ENCODE measurements at places on chromosomes 3 and 15.

- DNase-seq = no peak
Measured at GRCh38 chr3:143830063-143830462, 18.2 kb downstream of the SLC9A9 start.

DNA sequence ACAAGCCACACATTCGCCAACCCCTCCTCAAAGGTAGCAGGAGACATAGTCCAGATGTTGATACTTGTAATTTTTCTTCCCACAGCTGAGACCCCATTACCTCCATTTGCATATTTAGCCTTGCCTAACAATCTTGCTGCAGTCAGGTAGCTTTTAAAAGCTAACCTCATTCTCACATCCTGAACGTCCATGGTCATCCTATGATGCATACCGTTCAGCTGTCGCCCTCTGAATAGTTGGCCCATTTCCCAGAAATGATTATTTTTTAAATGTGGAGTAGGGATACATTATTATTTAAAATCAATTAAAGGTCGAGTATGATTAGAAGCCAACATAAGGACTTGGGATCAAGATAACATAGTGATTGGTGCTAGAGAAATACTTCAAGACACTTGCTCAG lies 165.0 kb downstream of the MEX3B start:
- DNase-seq = no peak

DNA sequence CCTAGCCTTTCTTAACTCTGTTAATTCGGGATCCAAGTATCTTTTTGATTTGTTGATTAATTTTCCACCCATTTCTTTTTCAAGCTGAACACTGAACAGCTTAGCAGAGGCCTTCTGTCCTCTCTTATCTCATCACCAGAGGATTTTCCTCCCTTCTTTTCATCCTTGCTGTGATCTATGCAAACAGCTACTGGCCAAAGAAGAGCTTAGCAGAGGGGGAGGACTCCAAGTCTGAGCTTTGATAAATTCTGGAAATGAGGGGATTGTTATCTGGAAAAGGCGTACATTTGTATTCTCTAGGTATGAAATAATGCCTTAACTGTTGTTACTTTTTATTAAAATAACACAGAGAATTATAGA lies 13.4 kb downstream of the DZIP3 start:
- DNase-seq = no peak

DNA sequence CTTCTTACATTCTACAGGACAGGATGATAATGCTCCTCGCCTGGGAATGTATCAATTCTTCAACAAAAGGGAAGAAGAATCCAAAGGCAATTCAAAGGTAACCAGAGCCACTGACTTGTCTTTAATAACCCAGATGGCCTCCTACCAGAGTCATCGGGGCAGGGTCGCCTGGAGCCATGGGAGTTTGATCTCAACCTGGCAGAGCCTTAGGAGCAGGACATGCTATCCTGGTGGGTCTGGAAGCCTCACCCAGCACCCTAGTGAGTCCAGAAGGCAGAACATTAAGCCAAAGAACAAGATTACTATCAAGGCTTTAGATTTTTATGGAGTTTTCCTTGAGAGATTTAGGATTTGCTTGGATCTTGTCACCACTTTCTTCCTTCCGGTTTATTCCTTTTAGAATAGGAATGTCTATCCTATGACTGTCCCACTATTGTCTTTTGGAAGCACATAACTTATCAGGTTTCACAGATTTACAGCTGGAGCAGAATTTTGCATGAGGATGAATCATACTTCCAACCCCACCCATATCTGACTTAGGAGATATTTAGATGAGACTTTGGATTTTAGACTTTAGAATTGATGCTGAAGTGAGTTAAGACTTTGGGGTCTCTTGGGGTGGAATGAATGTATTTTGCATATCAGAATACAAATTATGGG lies 330.3 kb upstream of the GOLIM4 start:
- no peak for DNase-seq

DNA sequence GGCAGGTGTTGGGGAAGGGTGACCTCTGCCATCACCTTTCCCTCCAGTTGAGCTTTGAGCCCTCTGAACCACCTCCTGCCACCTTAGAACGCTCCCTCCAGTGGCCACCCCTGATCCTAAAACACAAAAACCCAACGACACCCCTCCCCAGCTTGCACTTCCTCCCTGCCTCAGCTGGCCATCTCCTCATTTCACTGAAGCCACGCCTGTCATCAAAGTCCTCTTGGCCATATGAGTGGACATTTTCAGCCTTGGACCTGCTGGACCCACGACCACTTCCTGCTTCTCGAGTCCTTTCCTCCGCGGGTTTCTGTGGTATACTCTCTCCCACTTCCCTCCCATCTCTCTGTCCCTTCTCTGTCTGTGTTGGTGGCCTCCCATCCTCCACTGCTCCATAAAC lies 48.5 kb upstream of the NR2C2 start:
- DNase-seq = no peak

GRCh38 chr3:88267441-88267840 lies 117.7 kb downstream of the C3orf38 start:
- no peak for DNase-seq

DNA sequence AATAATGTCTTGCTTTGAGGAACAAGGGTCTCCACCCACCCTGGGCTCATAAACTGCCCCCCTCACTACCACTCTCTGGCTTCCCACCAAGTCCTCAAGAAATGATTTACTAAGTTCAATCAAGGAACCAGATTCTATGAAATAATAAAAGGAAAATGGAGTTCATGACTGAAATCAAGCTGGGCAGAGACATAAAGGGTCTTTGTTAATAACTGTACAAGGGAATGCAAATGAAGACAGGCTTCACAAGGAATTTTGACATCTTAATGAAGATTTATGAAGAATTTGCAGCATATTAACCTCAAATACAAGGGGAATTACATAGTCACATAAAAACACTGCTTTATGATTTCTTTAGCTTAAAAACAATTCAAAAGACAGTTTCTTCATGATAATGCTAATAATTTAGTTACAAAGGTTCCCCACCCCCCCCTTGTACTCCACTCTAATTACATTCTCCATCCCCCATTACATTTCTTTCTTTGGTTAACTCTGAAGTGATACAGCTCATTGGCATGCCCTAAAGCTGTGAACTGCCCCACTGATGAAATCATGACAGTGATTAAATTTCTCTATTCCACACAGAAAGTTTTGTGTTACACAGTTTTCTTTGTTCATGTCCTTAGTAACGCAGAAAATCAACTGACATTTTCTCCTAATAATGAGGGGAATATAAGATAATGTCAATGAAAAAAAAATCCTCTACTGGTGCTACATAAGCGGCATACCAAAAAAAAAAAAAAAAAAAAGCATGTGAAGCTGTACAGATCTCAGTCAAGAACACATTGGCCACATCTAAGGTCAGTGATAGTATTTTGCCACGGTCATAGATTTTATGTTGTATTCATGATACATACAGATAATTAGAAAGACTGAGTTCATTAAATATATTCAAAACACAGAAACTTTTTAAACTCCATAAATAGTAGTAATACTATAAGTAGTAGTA lies 54.4 kb downstream of the WWTR1 start:
- DNase-seq = no peak

- DNase-seq = no peak
Measured at GRCh38 chr3:65342084-65342683, 654.4 kb upstream of the ADAMTS9 start.

DNA sequence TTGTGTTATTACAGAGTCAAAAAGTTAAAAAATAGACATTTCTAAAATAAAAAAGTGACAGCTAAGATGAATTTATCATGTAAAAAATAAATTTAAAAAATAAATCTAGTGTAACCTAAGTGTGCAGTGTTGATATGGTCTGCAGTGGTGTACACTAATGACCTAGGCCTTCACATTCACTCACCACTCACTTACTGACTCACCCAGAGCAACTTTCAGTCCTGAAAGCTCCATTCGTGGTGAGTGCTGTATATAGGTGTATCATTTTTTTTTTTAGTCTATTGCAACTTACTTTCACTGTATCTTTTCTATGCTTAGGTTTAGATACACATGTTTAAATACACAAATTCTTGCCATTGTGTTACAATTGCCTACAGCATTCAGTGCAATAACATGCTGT lies 459.4 kb upstream of the ROBO1 start:
- no peak for DNase-seq

DNA sequence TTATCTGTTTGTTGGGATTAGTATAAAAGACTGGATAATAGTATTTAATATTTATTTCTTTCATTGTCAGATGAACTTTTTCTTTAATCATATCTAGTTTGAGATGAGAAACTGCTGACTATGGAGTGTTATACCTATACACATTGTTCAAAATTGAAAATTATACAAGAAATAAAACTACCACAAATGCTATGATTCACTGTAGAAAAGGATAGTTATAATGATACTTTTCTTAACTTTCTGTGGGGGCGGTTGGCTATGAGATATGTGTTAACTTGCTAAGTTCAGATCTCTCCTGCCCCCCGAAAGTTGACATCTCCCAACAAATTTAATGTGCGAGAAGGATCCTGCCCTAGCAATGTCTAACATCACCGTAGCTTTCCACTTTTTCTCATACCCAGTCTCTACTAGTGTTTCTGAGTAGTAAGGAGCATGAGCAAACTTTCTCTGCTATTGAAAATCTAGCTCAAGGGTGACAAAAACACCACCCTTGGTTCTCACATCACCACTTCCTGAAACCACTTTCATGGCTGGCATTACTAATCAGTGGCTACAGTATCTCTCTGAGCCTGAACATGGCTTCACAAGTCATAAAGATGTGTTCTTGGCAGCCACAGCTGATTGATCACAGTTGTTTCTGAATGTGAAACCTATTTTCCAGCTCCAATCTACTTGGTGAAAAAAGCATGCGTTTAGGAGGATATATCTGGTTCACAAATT lies 15.8 kb upstream of the SAMMSON start:
- DNase-seq = no peak

DNA sequence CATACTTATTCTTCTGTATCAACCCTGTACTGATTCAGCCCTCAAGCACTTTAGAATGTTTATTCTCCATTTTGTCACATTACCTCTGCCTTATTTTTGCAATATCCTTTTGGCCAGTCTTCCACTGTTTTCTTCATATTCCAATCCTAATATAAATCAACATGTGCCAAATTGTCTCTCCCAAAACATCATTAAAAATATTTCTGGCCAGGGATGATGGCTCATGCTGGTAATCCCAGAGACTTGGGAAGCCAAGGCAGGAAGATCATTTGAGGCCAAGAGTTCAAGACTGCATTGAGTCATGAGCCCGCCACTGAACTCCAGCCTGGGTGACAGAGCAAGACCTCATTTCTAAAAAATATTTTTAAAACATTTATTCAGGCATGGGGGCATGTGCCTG lies 641.4 kb upstream of the CBLB start:
- no peak for DNase-seq

DNA sequence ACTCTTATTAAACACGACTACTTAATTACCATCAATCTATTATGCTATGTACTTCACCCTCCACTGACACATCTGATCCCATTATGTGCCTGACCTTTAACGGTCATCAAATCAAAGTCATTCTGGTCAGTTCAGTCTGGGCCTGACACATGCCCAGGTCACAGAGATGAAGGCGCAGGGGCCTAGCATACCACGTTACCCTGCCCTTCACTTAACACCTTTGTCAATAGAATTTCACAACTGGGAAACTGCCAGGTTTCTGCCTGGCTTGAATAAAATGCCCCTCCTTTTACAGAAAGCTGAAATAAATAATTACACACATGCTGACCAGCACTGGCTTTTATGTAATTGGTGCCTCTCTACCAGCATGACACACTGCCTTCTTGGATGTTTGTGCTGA lies 39.5 kb downstream of the MECOM start:
- DNase-seq = no peak

DNA sequence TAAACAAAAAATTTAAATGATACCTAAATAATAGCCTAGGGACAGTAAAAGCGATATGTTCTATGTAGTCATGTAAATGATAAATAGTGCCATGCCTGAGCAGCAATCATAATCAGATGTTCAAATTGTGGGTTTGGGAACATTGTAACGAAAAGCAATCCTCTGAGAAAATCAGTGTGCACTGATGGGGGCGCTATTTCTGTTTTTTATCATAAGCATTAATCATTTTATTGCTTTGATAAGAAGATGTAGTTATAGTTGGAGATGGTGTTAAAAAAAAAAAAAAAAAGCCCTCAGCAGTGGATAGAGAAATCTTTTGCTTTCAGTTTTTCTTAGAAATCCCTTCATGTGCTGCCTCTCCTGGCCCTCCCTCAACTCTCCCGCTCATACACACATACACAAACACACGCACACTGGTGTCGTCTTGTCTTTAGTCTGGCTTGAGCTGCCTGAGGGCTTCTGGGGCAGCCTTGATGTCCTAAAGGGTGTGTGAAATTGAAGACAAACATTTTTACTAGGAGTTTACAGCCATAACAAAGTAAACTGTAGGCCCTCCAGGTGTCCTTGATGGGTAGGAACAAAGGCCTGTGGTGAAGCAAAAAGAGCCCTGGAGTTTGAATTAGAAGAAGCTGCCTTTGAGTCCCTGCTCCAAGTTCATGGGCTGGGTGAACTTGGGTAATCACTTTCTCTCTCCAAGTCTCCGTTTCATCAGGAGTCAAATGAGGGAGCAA lies 428.1 kb downstream of the SOX2 start:
- DNase-seq = no peak

- DNase-seq = no peak
Measured at GRCh38 chr15:94576889-94577533, 345.6 kb downstream of the MCTP2 start.

- no peak for DNase-seq
Measured at GRCh38 chr3:157226173-157226847, 66.4 kb upstream of the CCNL1 start.

GRCh38 chr3:46936733-46937250 lies 39.8 kb downstream of the CCDC12 start:
- no peak for DNase-seq

DNA sequence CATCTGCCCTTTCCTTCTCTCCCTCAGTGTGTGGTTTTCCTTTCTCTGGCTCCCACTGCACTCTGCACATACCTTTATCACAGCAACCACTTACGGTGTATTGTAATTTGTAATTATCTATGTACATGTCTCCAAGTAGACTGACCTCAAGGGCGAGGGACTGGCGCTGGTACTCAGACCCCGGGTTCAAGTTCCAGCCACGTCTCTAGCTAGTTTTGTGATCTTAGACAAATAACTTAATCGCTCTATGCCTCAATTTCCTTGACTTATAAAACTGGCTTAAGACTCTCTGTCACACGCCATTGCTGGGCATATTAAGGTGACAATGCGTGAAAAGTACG lies 607 bp upstream of the SENP2 start:
- DNase-seq = no peak

DNA sequence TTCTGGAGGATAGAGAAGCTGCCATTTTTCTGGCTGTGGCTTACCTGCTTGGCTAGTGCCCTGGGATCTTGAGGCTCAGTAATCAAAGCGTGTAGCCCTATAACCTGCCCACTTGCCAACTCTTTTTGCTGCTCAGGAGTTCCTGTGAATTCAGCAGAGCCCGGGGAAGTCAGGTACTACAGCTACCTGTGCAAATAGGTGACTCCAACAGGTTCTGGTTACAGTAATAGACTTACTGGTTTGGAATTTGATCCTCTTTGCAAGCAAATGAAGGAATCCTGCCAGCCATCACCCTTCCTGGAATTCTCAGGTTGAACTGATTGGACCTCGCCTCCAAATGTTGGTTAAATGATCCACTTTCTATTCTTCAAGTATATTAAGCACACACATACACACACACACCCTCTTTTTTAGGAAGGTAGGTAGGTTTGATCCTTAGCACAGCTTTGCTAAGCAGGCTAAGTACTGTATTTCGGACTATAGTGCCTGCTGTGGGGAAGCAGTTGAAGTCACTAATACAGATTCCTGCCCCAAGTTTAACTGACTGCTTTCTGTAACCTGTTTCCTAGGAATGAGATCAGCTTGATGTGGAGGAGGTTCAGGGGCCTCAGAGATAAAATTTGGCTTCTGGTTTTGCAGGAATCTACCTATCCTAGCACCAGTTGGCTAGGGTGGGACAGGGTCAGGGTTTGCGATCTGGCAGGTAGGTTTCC lies 2.3 kb downstream of the PPCDC start:
- no peak for DNase-seq

Data from activated CD8-positive, alpha-beta memory T cell treated with anti-CD3 and anti-CD28 coated beads for 1 hour (primary cell).